ENCODE measurements at places on chromosomes 5 and 9.

GRCh38 chr5:138032028-138032571 is 779 bp downstream of the FAM13B start:
- no peak for DNase-seq

DNA sequence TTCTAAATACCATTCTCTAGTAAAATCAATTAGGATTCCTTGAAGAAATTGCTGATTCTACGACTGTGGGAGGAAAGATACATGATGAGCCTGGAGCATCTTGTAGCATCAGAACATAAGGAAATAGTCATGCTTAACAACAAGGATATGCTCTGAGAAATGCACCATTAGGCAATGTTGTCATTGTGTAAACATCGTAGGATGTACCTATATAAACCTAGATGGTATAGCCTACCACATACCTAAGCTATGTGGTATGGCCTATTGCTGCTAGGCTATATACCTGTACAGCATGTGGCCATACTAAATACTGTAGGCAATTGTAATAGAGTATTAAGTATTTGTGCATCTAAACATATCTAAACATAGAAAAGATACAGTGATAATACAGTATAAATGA is 77.4 kb upstream of the VCAN start:
- no peak for DNase-seq

- peak; percentile 28 for DNase-seq
These were observed 2.9 kb downstream of the STK10 start for GRCh38 chr5:172185096-172185461.

GRCh38 chr5:169467041-169467771 is 116.4 kb upstream of the SPDL1 start:
- no peak for DNase-seq

All from stimulated activated CD4-positive, alpha-beta T cell treated with anti-CD3 and anti-CD28 coated beads, Interleukin-15, amount 100 ng/mL, for 24 hours (primary cell).